Stimulated activated CD8-positive, alpha-beta memory T cell treated with anti-CD3 and anti-CD28 coated beads, Interleukin-7, amount 100 ng/mL, for 24 hours (primary cell): ENCODE measurements at places on chromosomes 16 and 17.

GRCh38 chr17:60248618-60249289 lies 99.0 kb downstream of the CA4 start:
- no peak for DNase-seq

DNA sequence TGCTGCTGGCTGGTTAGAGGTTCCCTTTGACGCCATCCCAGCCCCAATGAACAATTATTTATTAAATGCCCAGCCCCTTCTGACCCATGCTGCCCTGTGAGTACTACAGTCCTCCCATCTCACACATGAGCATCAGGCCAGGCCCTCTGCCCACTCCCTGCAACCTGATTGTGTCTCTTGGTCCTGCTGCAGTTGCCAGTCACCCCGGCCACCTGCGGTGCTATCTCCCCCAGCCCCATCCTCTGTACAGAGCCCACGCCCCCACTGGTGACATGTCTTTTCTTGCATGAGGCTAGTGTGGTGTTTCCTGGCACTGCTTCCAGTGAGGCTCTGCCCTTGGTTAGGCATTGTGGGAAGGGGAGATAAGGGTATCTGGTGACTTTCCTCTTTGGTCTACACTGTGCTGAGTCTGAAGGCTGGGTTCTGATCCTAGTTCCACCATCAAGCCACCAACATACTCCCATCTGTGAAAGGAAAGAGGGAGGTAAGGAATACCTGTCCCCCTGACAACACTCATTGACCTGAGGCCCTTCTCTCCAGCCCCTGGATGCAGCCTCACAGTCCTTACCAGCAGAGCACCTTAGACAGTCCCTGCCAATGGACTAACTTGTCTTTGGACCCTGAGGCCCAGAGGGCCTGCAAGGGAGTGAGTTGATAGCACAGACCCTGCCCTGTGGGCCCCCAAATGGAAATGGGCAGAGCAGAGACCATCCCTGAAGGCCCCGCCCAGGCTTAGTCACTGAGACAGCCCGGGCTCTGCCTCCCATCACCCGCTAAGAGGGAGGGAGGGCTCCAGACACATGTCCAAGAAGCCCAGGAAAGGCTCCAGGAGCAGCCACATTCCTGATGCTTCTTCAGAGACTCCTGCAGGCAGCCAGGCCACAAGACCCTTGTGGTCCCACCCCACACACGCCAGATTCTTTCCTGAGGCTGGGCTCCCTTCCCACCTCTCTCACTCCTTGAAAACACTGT lies 11.3 kb downstream of the CX3CL1 start:
- DNase-seq = no peak

DNA sequence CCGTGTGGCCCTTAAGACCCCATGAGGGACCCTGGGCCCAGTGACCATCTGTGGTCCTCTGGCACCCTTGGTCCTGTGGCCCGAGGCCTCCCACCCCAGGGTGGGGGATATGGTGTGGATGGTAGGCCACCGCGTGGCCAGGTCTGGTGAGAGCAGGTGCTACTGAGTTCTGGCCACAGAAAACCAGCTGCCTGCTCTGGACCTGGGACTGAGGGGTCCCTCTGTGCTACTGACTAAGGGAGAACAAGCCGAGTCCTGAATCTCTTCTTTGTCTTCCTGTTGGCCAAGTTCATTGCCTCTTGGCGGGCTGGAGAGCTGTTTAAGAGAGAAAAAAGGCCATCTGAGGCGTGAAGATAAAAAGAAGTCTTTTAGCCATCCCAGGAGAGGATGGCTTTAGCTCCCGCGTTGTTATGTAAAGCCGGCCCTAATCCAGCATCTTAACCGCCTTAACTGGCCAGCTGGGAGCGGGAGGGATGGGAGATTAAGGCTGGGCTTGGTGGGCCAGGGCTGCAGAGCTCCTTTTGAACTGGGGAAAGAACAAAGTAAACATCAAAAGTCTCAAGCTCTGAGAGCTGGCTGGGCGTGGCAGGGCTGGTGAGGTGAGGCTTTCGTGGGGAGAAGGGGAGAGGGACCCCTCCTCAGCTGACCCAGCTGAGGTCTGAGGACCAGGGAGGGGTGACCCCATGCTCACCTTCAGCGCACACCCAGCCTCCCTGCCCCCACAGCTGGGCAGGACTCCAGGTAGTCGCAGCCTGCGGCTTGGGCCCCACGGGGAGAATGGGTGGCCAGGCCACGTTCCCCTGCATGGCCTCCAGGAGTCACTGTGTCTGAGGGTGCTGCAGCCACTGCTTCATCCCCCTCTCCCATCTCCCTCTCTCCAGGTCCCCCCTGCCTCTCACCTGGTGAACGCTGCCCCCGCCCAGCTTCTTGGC lies 62.4 kb downstream of the NKD1 start:
- DNase-seq = no peak

- no peak for DNase-seq
Observed at GRCh38 chr16:83733301-83733700, 74.5 kb upstream of the HSBP1 start.

DNA sequence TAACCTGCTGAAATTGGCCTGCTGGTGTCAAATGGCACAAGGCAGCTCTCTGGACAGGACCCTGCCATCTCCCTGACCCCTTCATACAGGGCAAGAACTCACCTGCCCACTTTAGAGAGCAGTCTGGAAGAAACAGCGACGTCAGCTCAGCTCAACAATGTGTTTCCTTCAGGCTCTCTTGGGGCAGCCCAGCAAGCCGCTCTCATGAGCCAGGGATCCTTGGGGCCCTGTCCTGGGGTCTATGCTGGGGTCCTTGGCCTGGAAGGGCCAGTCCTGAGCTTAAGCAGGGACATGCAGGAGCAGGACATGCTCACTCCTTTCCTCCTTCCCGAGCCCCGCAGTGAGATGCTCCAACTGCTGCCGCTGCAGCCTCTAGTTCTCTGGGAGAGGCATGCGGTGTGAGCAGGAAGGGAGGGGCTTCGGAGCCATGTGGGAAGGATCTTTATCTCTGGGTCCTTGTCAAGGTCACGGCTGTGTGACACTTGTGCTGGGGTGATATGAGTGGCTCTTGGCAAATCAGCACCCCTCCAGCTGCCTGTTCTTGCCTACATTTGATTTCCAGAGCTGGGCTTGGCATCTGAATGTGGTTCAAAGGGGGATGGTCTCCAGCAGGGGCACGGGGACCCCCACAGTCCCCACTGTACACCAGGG lies 3.4 kb downstream of the C1QTNF1 start:
- DNase-seq = no peak

DNA sequence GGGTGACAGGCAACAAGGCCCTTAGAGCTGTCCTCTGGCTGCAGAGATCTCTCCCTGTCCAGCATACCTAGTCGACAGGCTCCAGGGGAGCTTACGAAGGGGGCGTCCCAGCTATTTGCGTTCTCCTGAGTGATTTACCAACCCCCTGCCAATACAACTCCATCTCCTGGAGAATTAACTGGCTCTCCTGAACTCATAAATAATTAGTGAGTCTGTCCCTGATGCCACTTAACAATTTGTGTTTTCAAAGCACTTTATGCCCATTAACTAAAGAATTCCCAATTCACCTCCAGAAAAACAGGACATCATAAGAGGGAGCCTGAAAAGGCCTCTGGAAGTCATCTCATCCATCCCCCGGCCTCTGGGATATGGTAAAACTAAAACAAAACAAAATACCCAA lies 26.7 kb downstream of the SDK2 start:
- no peak for DNase-seq
